ENCODE measurements at places on chromosomes 2 and 18.

GRCh38 chr2:71538241-71538640, 84.9 kb downstream of the DYSF start:
- DNase-seq = no peak

GRCh38 chr2:37447446-37447845, 103.0 kb downstream of the QPCT start:
- no peak for DNase-seq

DNA sequence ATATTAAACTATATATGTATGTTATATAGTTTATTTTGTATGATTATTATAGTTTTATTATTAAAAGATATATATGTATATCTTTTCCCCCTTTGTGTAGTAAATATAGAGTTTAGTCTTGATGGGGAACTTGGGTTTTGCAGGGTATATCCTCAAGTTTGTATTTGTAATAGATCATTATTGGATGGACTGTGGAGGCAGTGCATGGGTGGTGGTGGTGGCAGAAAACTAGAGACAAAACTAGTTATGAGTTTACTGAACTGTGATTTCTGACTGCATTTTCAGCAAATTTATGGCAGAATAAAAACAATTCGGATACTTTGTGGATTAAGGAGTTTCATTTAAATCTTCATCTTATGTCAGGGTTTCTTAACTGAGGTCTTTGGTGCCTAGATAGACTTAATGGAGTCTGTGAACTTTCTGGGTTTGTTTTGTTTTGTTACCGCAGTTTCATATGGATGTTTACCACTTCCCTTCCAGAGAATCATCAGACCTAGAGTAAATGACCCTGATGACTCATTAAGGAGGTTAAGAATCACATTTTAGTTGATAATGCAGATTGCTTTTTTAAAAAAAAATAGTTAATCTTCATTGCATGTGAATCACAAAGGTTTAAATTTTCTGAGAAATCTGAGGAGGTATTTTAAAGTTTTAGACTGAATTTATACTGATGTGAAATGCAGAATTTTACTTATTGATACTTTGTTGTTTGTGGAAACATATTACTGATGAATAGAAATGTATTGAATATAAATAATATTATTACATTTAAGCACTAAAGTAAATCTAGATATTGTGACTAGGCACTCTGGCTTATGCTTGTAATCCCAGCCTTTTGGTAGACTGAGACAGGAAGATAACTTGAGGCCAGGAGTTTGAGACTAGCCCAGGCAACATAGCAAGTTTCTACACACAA, 14.5 kb downstream of the EPC2 start:
- DNase-seq = no peak

- DNase-seq = no peak
Observed at GRCh38 chr2:50042771-50043170, 888.5 kb upstream of the FSHR start.

- DNase-seq = no peak
Observed at GRCh38 chr2:135890835-135891234, 14.6 kb upstream of the MCM6 start.

DNA sequence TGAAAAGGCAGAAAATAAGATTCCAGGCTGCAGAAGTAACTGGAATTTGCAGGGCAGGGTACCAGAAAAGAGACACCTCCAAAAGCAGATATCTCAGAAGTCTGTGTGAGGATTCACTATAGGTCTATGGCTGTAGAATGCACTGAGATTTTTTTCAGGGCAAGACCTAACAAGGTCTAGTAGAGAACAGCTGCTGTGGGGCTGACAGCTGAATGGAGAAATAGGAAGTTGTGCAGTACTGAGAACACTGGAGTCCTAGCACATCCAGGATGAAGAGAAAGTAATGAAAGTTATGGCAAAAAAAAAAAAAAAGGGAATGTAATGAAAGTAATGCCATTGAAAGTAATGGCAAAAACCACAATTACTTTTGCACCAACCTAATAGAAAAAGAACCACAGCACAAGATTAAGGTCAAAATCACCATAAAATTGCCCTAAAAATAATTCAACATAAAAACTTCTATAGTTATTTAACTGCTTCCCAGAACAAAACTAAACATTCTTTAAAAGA, 57.3 kb downstream of the CPO start:
- DNase-seq = no peak

DNA sequence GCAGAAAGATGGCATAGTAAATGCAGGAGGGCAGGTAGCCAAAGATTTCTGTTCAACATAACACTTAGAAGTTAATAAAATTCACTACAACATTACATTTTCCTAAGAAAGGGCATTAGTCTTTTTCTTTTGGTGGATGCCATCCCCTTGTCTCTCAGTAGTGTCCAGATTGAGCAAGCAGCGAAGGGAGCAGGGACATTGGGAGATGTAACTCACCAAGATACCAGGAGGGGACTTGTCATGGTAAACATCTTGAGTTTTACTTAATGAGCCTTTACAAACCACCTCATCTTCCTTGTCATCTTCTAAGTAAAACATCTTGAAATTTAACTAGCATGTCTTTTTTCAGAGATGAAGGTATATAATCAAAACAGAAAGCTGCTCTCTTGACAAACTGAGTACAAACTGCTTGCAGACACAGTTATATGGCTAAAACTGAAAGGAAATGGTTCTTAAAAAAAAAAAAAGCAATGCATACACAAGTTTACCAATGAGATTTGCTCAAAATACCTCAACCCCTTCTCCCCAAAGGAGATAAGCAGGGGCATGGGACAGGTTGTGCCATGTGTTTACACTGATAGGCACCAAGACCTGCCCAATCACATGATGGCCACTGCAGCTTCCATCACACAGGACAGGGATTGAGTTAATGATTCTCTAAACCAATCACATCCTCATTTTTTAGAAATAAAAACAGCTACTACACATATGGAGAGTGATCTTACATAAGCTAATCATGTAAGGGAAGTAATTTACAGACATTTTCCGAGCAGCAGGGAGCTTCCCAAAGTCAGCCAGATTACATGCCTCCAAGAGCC, 30.3 kb downstream of the LPIN2 start:
- no peak for DNase-seq

Measured in neural crest cell (in vitro differentiated cells).